ENCODE measurements at places on chromosomes 16 and 17.
A peak's percentile ranks its signal among the peaks of the same experiment; 100 is the strongest.

- H3K36me3 ChIP-seq = no peaks in the 10 kb centered on the region
- peaks cover 11% of the 10 kb centered on the region for H3K27me3 ChIP-seq
- no peaks in the 10 kb centered on the region for H3K4me1 ChIP-seq
- no peak overlapping the region for H3K4me3 ChIP-seq
- H3K27ac ChIP-seq = no peak overlapping the region
- no peak for DNase-seq
These were observed 132.2 kb upstream of the HS3ST2 start for GRCh38 chr16:22681554-22682291.

DNA sequence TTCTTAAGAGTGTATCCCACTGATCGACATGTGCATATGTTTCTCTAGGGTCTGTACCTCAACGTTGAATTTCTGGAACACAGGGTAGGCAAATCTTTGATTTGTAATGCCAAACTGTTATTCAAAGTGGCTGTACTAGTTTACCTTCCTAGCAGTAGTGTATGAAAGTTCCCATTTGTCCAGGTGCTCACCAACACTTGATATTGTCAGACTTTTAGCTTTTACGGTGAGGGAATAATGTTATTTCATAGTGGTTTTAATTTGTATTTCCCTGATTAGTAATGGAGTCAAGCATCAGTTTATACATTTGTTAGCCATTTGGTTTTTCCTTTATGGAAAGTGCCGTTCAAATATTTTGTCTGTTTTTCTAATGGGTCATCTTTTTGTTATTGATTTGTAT lies 20.3 kb downstream of the GSDMB start:
- no peak overlapping the region for H3K27ac ChIP-seq
- no peak overlapping the region for H3K4me3 ChIP-seq
- no peak for DNase-seq
- peaks cover 25% of the 10 kb centered on the region for H3K27me3 ChIP-seq

DNA sequence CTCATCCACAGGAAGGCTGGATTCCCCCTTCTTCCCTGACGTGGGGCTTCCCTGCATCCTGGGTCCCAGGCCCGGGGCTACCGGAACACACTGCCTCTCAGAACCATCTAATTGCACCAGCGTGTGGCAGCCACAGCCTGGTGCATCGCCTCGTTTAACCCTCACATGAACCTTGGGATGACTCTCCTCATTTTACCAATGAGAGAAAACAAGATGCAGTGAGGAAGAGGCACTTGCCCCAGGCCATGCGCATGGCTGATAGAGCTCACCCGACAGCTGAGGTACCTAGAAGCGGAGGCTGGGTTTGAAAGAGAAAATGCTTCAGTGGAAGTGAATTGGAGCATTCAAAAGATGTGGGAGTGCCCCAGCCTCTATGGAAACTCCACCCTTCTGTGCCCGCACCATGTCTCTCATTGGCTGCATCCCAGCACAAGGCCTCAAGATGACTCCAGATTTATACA lies 162.3 kb downstream of the KATNIP start:
- H3K27me3 ChIP-seq = no peaks in the 10 kb centered on the region
- no peaks in the 10 kb centered on the region for H3K4me1 ChIP-seq
- H3K36me3 ChIP-seq = peaks cover 2% of the 10 kb centered on the region
- DNase-seq = no peak
- H3K27ac ChIP-seq = no peak overlapping the region

DNA sequence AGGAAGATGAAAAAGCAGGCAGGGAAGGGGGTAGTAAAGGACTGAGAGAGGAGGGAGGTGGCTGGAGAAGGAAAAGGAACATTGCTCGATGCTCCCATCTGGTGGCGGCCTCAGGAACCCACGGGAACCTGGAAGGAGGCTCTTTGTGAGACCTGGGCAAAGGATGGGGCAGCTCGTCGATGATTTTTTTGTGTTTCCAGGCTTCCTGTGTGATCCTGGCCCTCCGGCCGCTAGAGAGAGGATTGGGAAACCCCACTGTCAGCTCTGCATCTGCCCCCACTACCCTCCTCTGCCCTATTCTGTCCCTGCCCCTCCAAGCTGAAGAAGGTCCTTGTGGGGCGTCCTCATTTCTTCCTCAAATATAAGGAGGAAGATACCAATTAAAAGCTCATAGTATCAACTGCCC lies 6.6 kb downstream of the WFIKKN2 start:
- H3K27ac ChIP-seq = no peak overlapping the region
- H3K4me1 ChIP-seq = peaks cover 5% of the 10 kb centered on the region
- H3K36me3 ChIP-seq = no peaks in the 10 kb centered on the region
- DNase-seq = peak; percentile 97

DNA sequence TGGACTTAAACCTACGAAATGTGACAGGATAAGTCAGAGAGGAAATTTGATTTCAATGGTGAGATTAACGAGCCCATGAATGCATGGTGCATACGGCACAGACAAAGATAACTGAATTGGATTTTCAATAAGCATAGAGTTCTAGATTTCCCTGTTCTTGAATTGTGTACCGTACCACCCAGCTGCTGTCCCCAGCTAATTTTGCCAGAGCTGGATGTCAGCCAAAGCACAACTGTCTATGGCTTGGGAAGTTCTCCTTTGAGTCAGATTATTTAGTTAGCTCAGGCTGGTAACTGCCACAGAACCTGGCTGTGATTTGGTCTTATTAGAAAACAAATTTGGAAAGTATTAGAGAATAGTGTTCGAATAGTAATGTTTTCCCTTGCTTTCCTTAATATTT lies 143.1 kb downstream of the CDH13 start:
- no peak overlapping the region for H3K4me3 ChIP-seq
- H3K27ac ChIP-seq = no peak overlapping the region
- H3K27me3 ChIP-seq = no peaks in the 10 kb centered on the region

- H3K4me1 ChIP-seq = no peaks in the 10 kb centered on the region
- peaks cover 45% of the 10 kb centered on the region for H3K27me3 ChIP-seq
- H3K27ac ChIP-seq = no peak overlapping the region
- H3K36me3 ChIP-seq = no peaks in the 10 kb centered on the region
- no peak overlapping the region for H3K4me3 ChIP-seq
- no peak for DNase-seq
These were observed 16.7 kb upstream of the GNG13 start for GRCh38 chr16:817001-817906.

DNA sequence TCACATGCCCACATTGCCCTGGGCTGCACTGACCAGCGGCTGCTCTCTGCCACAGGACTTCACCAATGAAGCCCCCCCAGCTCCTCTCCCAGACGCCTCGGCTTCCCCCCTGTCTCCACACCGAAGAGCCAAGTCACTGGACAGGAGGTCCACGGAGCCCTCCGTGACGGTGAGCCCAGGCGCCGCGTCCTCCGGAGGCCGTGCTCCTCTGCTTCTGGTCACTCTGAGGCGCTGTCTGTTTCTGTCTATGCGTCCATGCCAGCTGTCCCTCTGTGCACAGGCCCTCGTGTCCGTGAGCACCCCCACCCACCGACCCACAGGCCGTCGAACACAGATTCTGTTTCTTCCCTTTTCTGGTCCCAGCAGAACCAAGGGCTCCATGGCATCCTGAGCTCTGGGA lies 62.6 kb downstream of the PLD6 start:
- no peaks in the 10 kb centered on the region for H3K4me1 ChIP-seq
- no peaks in the 10 kb centered on the region for H3K27me3 ChIP-seq
- DNase-seq = no peak

DNA sequence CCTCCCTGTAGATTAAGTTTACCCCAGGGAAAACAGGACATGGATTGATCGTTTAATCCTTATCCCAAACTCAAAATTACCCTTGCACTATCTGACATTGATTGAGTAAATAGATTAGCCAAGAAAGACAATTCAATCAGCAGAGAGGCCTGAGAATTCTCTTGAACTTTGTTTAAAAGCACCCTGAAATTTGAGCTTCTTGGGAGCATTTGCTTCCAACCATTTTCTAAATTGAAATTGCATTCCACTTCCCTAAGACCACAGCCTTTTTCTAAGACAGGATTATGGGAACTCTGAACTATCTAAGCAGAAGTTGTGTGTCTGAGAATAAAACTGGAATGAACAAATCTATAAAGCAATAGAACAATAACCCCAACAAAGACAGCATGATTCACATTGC lies 76.6 kb upstream of the TNRC6A start:
- peak overlapping the region; percentile 32 for H3K27ac ChIP-seq
- H3K36me3 ChIP-seq = no peaks in the 10 kb centered on the region
- H3K27me3 ChIP-seq = no peaks in the 10 kb centered on the region
